ENCODE measurements at places on chromosomes 1 and 21.

DNA sequence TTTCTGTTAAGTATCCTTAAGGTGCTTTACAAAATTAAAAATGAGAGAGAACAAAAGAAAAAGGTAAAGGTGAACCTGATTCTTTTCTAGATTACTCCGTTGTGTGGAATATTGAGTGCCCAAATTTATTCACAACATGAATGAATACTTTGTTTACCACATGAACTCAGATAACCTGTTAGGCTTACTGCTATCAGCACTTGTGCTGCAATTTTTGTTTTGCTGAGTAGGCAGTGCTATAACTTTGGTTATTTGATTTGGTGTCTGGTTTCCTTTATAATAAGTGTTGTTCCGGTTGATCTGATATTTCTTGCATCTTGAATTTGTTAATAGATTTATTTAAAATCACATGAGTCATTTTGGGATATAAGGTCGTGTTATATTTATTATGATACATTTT is 195.9 kb downstream of the NEGR1 start:
- no peak for DNase-seq

DNA sequence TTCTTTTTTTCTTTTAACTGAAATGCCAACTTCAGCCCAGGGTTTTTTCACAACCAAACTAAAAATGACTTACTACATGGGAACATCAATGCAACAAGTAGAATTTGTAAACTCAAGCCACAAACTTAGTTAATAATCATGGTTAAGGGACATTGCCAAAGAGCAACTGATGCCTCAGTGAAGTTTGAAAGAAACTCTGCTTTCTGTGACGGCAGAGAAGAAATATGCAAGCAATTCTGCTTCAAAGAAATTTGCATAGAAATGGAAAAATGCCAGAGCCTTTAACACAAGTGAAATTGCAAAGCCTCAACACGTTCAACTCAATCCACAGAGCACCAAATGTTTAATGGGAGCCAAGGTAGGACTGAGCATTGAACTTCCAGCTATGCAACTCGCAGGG is 5.0 kb upstream of the CHD5 start:
- peak; percentile 81 for DNase-seq

GRCh38 chr1:210416681-210417080 is 88.0 kb downstream of the HHAT start:
- no peak for DNase-seq

- DNase-seq, result no peak
Measured at GRCh38 chr1:87155170-87155569, 173.5 kb upstream of the LMO4 start.

DNA sequence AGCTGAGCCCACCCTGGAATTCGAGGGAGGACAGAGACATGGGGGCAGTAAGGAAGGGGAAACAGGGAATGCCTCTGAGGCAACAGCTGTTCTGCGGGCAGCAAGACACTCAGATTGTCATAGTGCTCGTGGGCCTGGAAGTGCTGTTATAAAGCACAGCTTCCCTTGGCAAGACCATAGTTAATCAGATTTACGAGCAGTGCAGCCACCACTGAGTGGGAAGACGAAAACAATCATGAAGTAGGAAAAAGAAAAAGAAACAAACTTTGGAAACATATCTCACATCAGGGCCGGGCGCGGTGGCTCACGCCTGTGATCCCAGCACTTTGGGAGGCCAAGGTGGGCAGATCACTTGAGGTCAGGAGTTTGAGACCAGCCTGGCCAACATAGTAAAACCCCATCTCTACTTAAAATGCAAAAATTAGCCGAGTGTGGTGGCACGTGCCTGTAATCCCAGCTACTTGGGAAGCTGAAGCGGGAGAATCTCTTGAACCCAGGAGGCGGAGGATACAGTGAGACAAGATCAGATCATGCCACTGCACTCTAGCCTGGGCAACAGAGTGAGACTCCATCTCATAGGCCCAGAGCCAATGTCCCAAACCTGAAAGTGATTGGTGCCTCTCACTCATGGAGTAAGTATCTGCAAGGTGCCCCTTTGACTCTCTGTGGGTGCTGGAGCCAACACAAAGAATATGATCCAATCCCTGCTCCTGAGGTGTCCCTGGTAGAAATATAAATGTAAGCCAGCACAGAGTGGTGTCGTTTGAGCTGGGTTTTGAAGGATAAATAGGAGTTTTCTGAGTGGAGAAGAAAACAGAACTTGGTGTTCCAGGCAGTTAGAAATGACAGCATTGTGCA is 55.6 kb upstream of the GPR153 start:
- DNase-seq, result no peak

- no peak for DNase-seq
Measured at GRCh38 chr1:78281580-78281979, 209.2 kb upstream of the PTGFR start.

DNA sequence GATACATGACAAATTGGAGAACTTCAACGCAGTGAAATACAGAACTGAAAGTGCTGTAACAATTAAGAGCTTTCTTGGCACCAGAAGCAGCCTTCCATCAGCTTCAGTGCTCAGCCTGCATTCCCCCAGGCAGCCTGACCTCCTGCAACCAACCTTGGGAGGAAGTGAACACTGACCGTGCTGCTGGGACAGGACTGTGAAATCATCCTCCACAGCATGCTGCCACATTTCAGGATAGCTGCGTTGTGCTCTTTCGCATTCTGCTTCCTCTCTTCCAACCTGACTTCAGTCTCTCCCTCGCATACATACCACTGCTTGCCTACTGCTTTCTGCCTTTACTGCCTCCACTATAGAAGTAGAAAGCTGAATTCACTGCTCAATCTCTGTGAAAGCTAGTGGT is 388.6 kb downstream of the RWDD3 start:
- DNase-seq, result no peak

- no peak for DNase-seq
Measured at GRCh38 chr21:28063241-28064216, 929.1 kb downstream of the LTN1 start.

DNA sequence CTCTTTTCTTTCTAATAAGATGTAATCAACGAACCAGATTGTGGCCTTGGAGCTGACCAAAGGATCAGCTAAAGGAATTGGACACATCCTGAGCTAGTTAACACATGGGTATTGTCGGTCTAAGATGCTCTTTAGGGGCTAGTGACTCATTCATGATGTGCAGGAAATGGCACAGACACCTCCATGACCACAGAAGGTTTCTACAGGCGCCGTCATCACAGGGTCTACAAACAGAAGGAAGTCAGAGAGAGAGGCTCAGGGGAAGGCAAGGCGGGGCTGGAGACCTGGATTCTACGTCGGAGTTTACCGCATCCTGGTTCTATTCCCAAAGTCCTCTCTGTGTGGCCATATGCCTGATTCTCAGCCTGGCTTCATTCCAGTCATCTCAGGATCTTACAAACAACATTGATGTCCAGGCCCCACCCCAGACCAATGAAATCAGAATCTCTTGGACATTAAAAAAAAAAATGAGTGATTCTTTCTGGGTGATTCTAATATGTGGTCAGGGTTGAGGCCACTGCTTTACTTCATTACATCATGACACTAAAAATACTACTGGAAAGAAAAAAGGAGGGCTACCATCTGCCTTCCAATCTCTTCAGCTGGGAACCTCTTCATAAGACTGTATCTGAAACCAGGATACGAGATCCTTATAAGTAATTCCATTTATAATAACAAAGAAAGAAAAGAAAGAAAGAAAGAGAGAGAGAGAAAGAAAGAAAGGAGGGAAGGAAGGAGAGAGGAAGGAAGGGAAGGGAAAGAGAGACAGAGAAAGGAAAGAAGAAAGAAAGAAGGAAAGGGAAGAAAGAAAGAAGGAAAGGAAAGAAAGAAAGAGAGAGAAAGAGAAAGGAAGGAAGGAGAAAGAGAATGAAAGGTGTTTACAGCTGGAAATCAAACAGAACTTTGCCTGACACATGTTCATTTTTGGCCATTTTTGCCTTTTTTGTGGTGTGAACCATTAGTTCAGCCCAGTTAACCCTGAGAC is 11.6 kb upstream of the KCNJ15 start:
- peak; percentile 99 for DNase-seq

Data from cardiac fibroblast (primary cell).